ENCODE measurements at places on chromosomes 6 and 20.

DNA sequence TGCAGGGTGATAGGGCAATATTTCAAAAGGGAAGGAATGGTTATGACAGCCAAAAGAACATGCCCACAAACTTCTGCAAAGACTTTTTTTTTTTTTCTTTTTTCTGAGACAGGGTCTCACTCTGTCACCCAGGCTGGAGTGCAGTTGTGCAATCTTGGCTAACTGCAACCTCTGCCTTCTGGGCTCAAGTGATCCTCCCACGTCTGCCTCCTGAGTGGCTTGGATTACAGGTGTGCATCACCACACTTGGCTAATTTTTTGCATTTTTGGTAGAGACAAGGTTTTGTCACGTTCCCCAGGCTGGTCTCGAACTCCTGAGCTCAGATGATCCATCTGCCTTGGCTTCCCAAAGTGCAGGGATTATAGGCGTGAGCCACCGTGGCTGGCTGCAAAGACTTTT, 117.6 kb upstream of the ADGRF1 start:
- DNase-seq = no peak

GRCh38 chr20:44460795-44461141, 14.9 kb upstream of the TTPAL start:
- no peak for DNase-seq

GRCh38 chr6:2809015-2809414, 32.6 kb downstream of the SERPINB1 start:
- DNase-seq = no peak

GRCh38 chr6:153729189-153729588, 309.9 kb upstream of the OPRM1 start:
- DNase-seq = no peak

DNA sequence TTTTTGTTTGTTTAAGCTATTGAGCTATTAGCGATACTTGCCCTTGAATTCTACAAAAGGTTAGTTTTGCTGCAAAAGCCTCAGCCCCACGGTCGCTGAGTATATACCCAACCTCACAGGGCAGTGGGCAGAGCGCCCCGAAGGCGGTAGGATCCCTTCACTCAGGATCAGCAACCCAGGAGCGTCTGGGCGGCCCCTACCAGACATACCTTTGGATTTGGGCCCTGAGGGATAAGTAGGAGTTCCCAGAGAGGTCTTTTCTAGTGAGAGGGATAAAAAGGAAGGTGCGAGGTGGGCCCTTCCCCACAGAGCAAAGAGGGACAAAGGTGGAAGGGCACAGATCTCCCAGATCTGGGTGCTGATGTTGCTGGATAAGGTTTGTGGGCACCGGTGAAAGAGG, 6.1 kb downstream of the SASH1 start:
- DNase-seq = no peak

Data from stimulated activated CD4-positive, alpha-beta T cell treated with anti-CD3 and anti-CD28 coated beads, TNF-alpha, amount 100 ng/mL, for 1 hour (primary cell).